ENCODE measurements at places on chromosomes 6 and 20.

DNA sequence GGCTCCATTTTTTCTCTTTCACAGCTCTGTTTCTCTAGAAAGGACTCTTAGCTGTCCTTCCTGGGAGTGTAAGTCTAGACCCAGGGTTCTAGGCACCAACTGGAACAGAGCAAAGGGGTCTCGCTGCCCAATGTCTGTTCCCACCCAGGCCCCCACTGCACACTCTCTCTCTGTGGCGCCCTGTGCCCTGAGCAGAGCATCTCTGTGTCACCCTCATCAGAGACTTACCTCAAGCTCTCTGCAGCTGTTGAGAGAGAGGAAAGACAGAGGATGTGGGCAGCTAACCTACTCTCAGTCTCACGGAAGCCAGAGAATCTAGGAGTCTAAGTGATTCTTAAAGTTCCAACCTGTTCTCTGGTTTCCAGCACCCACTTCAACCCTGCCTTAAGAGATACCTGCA is 9.5 kb downstream of the NCR2 start:
- no peak for DNase-seq

DNA sequence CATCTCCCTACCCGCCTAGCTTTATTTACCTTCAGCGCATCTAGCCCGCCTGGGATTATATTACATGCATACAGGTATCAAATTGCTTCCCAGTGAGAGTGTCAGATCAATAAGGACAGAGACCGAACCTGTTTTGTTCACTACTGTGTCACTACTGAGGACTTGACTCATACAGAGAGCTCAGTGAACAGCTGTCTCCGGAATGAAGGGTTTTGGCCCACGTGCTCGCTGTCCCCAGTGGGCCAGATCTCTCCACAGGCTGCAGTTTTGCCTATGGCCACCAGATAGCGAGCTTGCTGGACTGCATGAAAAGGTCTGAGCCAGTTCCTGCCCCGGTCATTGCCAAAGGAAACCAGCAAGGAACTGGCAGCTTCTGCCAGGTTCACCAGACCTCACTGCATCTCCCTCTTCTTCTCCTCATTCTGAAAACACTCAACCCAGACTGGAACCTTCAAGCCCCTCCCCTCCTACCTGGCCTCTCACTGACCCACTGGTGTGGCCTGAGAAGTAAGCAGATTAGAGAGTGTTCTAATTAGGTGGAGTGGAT is 150.8 kb downstream of the ZMYND8 start:
- DNase-seq: no peak

GRCh38 chr20:46951405-46951804 is 56.8 kb downstream of the EYA2 start:
- no peak for DNase-seq

- no peak for DNase-seq
Observed at GRCh38 chr20:16758454-16759180, 10.5 kb downstream of the OTOR start.

GRCh38 chr6:77470983-77471382 is 7.7 kb upstream of the HTR1B start:
- DNase-seq: no peak

GRCh38 chr6:22113026-22113766 is 183.6 kb downstream of the PRL start:
- no peak for DNase-seq

Data from stimulated activated CD4-positive, alpha-beta T cell treated with anti-CD3 and anti-CD28 coated beads, TNF-alpha, amount 100 ng/mL, for 24 hours (primary cell).